ENCODE measurements at places on chromosomes 12 and 14. TPM values are rescaled to one million over a fixed set of nuclear protein-coding genes. Genes with fewer than 3 reads are reported as not detected.

DNA sequence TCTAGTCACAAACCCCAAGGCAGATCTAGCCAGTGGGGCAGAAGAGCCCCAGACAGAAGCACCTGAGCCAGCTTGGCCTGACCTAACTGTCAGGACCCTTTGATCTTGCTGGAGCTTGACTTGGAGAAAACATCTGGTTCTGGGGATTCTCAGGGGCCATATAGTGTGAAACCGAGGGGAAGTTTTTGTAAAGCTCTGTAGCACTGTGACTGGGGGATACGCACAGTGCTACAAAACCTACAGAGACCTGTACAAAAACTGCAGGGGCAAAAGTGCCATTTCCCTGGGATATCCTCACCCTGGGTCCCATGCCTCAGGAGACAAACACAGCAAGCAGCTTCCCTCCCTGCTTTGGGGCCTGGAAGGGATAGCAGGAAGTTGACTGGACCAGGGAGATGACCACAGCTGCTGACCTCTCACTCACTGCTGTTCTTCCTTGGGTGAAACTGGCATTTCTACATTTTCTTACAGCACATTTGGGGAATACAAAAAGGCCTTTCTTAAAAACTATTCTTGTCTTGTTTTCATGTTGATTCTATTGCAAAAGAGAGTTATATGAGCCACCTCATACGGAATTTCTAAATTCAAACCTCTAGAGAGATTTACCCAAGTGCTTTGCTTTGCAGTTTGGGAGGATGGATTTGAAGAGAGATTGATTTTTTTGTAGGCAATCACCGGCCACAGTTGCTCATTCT lies 140.0 kb downstream of the DAD1 start:
- DNase-seq = no peak

- no peak for DNase-seq
Measured at GRCh38 chr12:53173085-53173715, 7.3 kb upstream of the ZNF740 start.

DNA sequence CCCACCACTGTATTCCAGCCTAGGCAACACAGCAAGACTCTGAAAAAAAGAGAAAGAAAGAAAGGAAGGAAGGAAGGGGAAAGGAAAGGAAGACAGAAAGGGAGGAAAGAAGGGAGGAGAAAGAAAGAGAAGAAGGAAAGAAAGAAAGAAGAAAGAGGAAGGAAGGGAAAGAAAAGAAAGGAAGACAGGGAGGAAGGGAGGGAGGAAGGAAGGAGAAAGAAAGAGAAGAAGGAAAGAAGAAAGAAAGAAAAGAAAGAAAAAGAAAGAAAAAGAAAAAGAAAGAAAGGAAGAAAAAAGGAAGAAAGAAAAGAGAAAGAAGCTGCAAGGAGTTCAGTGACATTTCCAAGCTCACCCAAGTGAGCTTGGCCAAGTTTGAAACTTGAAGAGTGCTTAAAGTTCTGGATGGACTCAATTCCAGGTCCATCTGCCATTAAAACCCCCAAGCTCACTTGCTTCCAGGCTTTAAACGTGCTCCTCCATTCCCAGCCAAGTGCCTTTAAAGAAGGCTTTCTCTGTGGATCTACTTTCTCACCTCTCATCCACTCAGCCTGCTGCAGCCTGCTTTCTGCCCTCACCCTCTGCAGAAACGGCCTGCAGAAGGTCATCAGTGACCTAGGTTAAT lies 101.5 kb downstream of the VCPKMT start:
- no peak for DNase-seq

GRCh38 chr14:105015242-105015641 lies 5.6 kb downstream of the CDCA4 start:
- no peak for DNase-seq

DNA sequence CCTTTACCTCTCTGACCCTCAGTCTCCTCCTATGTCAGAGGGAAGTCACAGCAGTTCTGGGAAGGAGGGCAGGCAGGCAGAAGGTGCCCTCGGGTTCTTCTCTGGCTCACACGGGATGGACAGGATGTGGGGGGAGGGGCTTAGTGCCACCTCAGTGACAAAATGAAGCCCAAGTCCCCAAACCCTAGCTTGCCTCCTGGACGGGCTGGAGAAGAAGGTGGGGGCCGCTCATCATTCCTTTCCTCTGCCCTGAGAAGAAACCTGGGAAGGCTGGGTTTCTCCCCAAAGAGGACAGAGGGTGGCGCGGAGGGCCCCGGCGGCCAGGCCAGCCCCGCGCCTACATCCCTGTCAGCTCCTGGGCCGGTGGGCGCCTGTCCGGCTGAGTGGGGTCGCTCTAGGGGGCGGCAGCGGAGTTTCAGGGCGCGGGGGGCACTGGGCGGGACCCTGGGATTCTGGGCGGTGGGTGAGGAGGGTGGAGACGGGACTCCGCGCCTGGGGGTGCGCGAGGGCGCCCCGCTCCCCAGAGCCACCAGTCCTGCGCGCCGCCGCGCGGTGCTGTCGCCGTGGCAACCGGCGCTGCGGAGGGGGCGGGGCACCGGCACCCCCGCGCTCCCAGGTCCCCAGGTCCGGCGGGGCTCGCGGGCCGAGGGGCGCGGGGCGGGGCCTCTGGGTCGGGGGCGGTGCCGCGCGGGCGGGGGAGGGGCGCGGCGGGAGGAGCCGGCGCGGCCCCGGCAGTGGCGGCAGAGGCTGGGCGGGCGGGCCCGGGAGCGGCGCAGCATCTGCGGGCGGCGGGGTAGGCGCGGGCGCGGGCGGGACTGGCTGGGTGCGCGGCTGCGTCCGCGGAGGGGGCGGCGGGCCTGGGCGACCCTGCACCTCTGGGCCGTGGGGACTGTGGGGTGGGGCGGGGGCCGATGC lies at the start of gene TMEM121:
TSS of gene TMEM121 (plus strand) at position 723 of the 915 bp plus-strand sequence. CDS start 2,252 bp downstream, outside the sequence.
- no peak for DNase-seq

Gene DLGAP5
- 0.14 TPM for total RNA-seq

Gene ALDH1L2
- 3.0 TPM for total RNA-seq

Gene KLRC2
- total RNA-seq = not detected

Gene GPR33
- total RNA-seq = not detected

Gene TBX5
- 75.1 TPM for total RNA-seq

Data from left ventricle myocardium inferior (tissue), 1 donor.